Left renal pelvis (tissue), 4 donors: ENCODE measurements at places on chromosomes 2 and 18. TPM values are rescaled to one million over a fixed set of nuclear protein-coding genes. Genes with fewer than 3 reads are reported as not detected.

GRCh38 chr2:134189009-134189720, 64.7 kb upstream of the MGAT5 start:
- DNase-seq = no peak

- DNase-seq = no peak
These were observed 344.5 kb upstream of the TNP1 start for GRCh38 chr2:217204358-217204757.

- no peak for DNase-seq
These were observed 73.4 kb downstream of the PLEKHM3 start for GRCh38 chr2:207951734-207952470.

- no peak for DNase-seq
These were observed 19.6 kb upstream of the DNAH7 start for GRCh38 chr2:196088203-196088602.

DNA sequence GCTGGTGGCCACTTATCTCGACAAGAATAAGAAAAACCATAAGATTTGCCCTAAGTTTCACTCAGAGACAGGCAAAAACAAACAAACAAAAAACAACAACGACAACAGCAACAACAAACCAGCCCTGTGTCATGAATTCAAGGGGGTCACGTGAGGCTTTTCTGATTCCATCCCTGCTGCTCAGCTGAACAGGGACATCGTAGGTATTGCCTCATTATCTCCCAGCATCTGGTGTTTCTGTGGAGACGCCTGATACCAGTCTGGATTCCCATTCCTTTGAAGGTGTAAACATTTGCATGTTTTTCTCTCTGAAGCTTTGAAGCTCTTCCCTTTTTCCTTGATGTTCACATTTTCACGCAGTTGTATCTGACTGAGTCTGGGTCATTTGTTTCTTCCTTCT, 117.4 kb downstream of the KCNF1 start:
- DNase-seq = no peak

DNA sequence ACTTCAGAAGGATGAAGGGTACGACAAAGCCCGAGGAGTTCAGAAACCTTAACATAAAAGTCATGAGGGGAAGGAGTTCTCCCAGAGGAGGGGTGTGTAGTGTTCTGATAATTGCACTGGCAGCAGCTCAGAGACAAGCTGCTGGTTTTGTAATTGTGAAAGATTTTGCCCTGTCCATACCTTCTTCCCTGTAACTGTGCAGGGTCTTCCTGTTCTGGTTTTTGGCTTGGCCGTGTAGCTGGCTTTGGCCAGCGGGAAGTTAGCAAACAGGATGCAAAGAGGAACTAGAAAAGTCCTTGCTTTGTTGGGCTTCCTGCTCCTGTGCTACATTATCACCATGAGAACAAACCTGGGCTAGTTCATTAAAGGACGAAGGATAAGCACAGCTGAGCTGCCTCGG, 160.8 kb downstream of the LPIN1 start:
- no peak for DNase-seq

- DNase-seq = no peak
These were observed 3.2 kb downstream of the RAB3GAP1 start for GRCh38 chr2:135055182-135055786.

DNA sequence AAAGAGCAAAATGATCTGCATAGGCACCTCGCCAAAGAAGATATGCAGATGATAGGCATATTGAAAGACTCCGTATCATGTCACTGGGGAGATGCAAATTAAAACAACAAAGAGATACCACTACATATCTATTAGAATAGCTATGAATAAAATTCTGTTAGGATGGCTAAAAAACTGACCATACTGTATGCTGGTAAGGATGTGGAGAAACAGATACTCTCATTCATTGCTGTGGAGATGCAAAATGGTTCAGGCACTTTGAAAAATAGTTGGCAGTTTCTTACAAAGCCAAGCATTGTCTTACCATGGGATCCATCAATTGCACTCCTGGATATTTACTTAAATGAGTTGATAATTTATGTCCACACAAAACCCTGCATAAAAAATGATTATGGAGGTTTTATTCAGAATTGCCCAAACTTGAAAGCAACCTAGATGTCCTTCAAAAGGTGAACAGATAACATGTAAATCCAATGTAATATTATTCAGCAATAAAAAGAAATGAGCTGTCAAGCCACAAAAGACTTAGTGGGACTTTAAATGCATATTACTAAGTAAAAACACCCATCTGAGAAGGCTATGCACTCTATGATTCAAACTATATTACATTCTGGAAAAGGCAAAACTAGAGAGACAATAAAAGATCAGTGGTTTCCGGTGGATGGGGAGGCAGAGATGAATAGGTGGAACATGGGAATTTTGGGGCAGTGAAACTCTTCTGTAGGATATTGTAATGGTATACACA, 31.2 kb downstream of the ZNF385B start:
- DNase-seq = no peak

- no peak for DNase-seq
These were observed 8.3 kb upstream of the PRKAG3 start for GRCh38 chr2:218839888-218840287.

GRCh38 chr2:122960759-122961641, 1064.1 kb upstream of the CNTNAP5 start:
- DNase-seq = no peak

Gene KRTCAP3
- 8.3 TPM for polyA plus RNA-seq

Gene PLCD4
- polyA plus RNA-seq = 10.0 TPM

Gene DNAJC5G
- polyA plus RNA-seq = 0.39 TPM
